ENCODE measurements at places on chromosomes 6 and 20.
A peak's percentile ranks its signal among the peaks of the same experiment; 100 is the strongest.

DNA sequence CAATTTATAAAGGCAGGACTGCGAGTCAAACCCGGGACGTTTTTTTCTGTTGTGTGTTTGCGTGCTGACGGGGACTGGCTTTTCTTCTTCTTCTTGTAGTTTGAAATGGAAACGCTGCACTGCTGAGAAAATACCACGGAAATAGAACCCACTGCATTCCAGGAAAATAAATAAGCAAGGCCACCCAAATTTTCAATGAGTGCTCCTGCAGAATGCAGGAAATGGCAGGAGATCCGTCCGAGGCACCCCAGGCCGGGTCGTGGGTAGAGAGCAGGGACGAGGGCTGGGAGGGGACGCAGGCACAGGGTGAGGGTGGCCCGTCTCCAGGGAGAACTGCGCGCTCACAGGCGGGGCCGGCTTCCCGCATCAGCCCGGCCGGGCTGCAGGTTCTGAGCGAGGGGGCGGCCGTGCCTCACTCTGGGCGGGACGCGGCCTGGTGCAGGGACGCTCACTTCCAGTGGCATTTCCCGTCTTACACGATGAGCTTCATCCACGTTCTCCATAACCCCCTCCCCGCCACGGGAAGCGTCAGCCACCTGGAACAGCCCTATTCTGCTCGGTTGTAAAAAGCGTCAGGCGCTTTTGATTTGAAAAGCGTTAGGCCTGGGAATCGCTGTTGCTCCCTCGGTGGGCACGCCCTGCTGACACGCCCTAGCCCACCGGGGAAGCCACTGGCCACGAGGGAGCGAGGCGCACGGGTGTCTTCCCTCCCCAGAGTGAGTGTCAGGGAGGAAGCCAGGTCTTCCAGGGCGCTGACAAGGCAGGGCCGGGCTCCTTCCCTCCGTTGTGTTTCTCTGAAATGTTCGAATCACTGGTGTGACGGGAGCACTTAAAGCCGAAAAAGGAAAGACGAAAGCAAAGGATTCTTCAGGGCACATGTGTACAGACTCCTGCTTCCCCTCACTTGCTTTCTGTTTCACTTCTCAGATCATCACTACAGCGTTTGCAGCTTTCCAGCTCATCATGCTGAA is 17.9 kb upstream of the EXOC2 start:
- peak; percentile 71 for DNase-seq
- H3K36me3 ChIP-seq: no peaks in the 10 kb centered on the region
- peak overlapping the region; percentile 73 for H3K27ac ChIP-seq

DNA sequence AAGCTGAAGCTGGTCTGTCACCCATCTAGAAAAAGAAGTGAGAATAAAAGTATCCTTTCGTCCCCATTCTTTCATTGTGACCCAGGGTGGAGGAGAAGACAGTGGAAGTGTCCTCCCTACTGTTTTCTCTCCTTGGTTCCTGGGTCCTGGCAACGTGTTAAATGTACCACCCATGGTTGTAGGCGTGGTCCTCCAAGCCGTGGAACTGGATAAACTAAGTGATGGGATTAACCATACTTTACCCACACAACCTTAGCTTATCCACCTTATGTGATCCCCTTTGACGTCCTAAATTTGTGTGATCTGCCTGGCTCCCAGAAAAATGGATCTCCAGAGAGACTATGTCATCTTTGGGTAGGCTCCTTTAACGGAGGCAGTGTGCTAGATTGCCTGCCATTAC is 47.4 kb downstream of the HLA-DPB1 start:
- H3K27ac ChIP-seq: no peak overlapping the region
- no peaks in the 10 kb centered on the region for H3K36me3 ChIP-seq
- no peak for DNase-seq
- no peaks in the 10 kb centered on the region for H3K4me1 ChIP-seq
- H3K27me3 ChIP-seq: no peaks in the 10 kb centered on the region

DNA sequence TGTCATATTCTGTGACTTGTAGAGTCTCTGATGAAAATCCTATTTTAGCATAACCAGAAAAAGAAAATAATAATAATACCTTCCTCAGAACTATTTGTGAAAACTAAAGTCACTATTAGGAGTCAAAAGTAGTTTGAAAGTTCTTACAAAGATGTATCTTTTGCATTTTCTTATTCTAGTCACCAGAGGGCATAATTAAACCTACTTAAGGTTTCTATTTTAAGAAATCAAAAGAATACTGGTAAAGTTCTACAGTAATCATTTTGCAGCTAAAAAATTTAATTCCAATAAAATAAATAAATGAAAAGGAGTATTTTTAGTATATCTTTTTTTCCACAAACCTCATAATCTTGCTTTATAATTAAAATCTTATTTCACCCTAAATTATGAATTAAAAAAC is 28.0 kb upstream of the MCM9 start:
- no peaks in the 10 kb centered on the region for H3K4me1 ChIP-seq
- no peak overlapping the region for H3K4me3 ChIP-seq
- DNase-seq: no peak
- H3K27ac ChIP-seq: no peak overlapping the region
- H3K27me3 ChIP-seq: no peaks in the 10 kb centered on the region

DNA sequence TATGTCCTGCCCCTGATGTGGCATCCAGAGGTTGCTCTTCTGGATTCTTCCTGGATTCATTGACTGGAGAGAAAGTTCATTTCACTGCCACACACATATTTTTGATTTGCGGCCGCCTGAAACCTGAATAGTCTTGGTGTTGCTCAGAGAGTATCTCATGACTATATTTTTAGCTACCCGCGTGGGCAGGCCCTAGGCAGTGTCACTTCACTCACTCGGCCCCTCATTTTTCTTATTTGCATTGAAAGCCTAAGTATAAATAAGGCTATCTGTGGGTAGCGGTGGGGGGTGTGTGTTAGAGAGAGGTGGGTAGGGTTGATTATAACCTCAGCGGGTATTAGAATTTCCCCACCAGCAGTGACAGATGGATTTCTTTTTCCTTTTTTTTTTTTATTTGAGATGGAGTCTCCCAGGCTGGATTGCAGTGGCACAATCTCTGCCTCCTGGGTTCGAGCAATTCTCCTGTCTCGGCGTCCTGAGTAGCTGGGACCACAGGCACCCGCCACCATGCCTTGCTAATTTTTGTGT is 113.5 kb downstream of the JARID2 start:
- peak overlapping the region; percentile 84 for H3K27ac ChIP-seq
- H3K36me3 ChIP-seq: no peaks in the 10 kb centered on the region
- H3K4me3 ChIP-seq: peak overlapping the region; percentile 19
- DNase-seq: no peak
- H3K4me1 ChIP-seq: peaks cover 66% of the 10 kb centered on the region
- no peaks in the 10 kb centered on the region for H3K27me3 ChIP-seq

DNA sequence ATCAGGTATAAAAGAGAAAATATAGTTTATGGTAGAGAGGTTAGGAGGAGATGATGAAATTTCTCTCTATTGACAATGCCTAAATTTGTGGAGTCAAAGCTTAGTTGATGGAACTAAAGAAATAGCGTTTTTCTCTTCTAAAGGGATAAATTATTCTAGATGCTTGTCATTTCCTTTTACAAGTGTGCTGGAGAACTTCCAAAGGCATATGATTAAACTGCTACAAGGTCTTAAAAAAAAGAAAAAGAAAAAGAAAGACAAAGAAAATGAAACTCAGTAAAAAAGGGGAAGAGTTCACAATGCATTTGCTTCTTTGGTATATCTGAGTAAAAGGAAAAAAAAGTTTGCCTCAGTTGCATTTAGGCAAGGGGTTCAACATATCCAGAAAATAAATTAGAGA is 499.8 kb upstream of the PTCHD4 start:
- no peak for DNase-seq
- no peak overlapping the region for H3K27ac ChIP-seq
- H3K27me3 ChIP-seq: no peaks in the 10 kb centered on the region
- no peaks in the 10 kb centered on the region for H3K36me3 ChIP-seq

- no peaks in the 10 kb centered on the region for H3K27me3 ChIP-seq
- H3K27ac ChIP-seq: no peak overlapping the region
- no peak overlapping the region for H3K4me3 ChIP-seq
These were observed 33.4 kb downstream of the SLC23A2 start for GRCh38 chr20:4967752-4968477.

- H3K36me3 ChIP-seq: no peaks in the 10 kb centered on the region
- H3K4me1 ChIP-seq: peaks cover 5% of the 10 kb centered on the region
- H3K4me3 ChIP-seq: no peak overlapping the region
- H3K27me3 ChIP-seq: no peaks in the 10 kb centered on the region
These were observed 3.6 kb upstream of the PLCB1 start for GRCh38 chr20:8128291-8129060.

GRCh38 chr20:41671143-41671542 is 53.0 kb upstream of the CHD6 start:
- no peaks in the 10 kb centered on the region for H3K36me3 ChIP-seq
- H3K27ac ChIP-seq: no peak overlapping the region
- no peak for DNase-seq
- no peak overlapping the region for H3K4me3 ChIP-seq

DNA sequence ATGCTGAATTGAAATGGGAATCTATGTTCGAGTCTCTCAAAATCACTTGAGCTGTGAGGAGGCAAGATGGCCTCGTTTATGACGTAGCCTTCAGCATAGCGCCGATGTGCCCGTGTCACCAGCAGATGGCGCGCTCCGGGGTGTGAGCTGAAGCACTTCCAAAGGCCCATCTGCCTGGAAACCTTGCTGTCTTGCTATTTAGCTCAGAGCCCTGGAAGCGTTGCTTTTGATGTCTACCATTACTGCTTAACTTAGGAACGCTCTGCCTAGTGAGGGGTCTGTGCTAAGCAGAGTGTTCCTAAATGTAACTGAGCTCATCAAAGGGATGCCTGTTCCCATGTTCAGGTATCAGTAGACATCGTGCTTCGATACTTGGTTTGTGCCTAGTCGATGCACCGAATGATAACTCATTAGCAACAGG is 67.7 kb downstream of the SYCP2L start:
- no peaks in the 10 kb centered on the region for H3K36me3 ChIP-seq
- peak; percentile 77 for DNase-seq
- no peak overlapping the region for H3K4me3 ChIP-seq
- H3K4me1 ChIP-seq: no peaks in the 10 kb centered on the region

DNA sequence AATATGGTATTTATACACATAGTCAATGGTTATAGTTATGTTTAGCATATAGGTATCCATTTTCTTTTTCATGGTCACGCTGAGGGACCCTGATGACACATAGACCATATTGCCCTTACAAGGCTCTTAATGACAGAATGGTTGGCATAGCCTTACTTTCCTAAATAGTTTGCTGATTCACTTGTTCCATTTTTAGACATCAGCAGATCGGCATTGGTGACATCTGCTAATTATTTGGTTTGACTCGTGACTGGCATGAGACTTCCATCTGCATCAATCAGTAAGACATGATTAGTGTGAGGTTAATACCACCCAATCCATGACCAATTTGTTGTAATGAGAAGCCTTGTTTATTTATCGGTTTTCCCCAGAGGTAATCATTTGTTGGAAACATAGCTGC is 309.7 kb downstream of the ALDH8A1 start:
- no peaks in the 10 kb centered on the region for H3K36me3 ChIP-seq
- no peak for DNase-seq
- H3K27me3 ChIP-seq: no peaks in the 10 kb centered on the region
- H3K4me3 ChIP-seq: no peak overlapping the region
- peaks cover 20% of the 10 kb centered on the region for H3K4me1 ChIP-seq
- peak overlapping the region; percentile 75 for H3K27ac ChIP-seq

DNA sequence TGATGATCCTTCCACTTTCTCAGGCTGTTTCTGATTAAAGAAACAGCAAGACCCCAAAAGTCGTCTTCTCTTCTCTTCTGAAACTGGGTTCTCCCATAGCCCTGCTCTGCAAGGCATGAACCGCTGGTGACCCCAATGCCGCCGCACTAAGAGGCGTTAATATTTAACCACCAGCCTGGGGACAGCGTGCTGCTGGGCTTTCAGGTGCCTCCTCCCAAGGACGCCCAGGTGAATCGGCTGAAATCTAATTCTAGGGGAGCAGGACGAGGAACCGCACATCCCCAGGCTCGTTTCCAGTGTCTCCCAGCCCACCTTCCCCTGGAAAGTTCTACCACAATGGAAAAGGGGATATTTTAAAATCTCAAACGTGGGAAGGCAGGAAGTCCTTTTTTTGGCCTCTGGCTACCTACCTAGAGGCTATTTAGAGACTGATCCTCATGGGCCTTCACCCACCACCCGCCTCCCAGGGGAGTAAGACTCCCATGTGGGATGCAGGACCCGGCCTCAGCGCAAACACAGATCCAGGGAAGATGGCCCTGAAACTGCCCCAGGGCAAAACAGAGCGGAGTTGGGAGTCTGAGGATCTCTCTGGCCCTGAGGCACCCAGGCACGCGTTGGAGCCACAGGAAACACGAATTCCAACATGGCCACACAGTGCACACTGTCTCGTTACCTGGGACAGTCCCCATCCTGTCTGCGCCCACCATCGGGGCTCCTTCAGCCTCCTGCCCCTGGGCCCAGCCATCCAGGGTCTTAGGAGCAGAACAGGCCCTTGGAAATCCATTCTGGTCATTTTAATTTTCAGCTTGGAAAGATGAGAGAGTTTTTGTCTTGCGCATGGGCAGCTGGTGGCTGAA is 56.2 kb downstream of the BMP7 start:
- H3K27ac ChIP-seq: no peak overlapping the region
- no peaks in the 10 kb centered on the region for H3K27me3 ChIP-seq
- no peaks in the 10 kb centered on the region for H3K4me1 ChIP-seq
- H3K4me3 ChIP-seq: no peak overlapping the region
- H3K36me3 ChIP-seq: no peaks in the 10 kb centered on the region
- DNase-seq: no peak
